NCI-H774 (cell line): ENCODE measurements at places on chromosomes 4 and X.

DNA sequence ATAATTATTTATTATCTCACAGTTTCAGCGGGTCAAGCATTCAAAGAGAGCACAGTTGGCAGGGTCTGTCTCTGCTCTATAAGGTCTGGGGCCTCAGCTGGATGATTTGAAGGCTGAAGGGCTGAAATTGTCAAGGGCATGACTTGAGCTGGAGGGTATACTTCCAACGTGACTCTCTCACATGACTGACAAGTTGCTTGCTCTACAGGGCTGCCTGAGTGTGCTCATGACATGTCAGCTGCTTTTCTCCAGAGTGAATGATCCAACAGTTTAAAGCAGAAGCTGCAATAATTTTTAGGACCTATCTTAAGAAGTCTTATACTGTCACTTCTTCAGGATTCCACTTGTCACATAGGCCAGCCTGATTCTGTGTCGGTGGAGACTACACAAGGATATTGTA lies 51.2 kb downstream of the TIGD2 start:
- DNase-seq = no peak

GRCh38 chr4:176387571-176387970 lies 67.8 kb downstream of the SPCS3 start:
- no peak for DNase-seq

- no peak for DNase-seq
These were observed 809.0 kb downstream of the FAT4 start for GRCh38 chr4:126123611-126124325.

DNA sequence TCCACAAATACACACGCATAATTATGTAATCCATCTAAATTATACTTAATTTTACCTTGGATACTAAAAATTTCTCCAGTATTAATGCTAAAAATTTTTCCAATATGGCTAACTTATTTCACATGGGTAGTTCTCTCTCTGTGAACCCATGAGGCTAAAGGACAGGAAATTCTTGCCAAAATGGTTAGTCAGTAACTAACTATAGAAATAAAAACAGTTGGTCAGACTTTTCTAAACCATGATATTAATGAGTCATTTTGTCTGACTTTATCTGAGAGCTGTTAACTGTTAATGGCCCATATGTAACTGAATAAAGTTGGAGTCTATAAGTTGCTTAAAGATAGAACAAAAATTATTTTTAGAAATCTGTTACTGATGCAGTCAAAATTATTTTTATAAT lies 549.4 kb downstream of the TLL1 start:
- DNase-seq = no peak

GRCh38 chr4:3254302-3255131 lies 5.6 kb downstream of the MSANTD1 start:
- DNase-seq = no peak
